ENCODE measurements at places on chromosomes 1 and 21. TPM values are rescaled to one million over a fixed set of nuclear protein-coding genes. Genes with fewer than 3 reads are reported as not detected.

Gene KCNN3
- total RNA-seq: 2.8 TPM

Gene TMOD4
- total RNA-seq: not detected

Gene GLRX2
- total RNA-seq: 24.4 TPM

Gene BARHL2
- total RNA-seq: not detected

Gene CYB5RL
- 6.9 TPM for total RNA-seq

Gene PDZK1IP1
- total RNA-seq: not detected

Gene PLA2G4A
- not detected for total RNA-seq

Gene EDARADD
- total RNA-seq: not detected

DNA sequence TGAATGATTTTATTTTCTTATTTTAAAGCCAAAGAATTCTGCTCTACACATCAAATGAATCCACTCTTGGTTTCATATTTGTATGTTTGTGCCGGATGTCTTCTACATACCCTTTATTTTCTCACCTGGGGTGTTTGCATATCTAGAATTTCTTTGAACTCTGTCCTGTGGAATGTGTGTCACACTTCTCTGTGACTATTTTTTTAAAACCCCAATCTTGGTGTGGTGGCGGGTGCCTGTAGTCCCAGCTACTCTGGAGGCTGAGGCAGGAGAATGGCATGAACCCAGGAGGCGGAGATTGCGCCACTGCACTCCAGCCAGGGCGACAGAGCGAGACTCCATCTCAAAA, 35.4 kb downstream of the CENPF start:
- no peak for DNase-seq

DNA sequence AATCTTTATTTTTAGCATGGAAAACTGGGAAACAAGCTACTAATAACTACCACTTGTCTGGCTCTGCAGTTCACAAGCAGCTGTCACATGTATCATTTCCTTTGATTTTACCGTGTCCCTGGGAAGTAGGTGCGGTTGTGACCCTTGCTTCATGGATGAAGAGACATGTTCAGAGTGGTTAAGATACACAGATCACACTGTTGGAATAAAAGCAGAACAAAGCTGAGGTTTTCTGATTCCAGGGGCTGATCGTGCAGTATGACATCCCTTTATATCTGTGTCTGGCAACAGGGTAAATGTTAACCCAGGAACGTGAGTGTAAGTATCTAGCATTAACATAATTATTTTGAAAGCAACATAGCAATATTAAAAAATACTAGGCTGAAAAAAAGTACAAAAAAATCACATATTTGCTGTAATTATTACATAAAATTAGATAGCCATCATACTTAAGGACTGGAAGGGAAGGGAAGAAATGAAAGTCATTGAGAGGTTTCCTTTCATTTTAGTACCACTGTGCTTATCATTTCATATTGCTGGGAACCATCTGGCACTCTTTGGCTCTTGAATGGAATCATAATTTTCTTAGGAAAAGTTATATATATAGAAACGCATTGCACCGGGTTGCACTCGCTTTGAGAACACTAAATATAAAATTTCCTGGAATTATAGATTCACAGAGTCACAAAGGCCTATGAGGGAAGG, 62.8 kb upstream of the PAXBP1 start:
- no peak for DNase-seq

DNA sequence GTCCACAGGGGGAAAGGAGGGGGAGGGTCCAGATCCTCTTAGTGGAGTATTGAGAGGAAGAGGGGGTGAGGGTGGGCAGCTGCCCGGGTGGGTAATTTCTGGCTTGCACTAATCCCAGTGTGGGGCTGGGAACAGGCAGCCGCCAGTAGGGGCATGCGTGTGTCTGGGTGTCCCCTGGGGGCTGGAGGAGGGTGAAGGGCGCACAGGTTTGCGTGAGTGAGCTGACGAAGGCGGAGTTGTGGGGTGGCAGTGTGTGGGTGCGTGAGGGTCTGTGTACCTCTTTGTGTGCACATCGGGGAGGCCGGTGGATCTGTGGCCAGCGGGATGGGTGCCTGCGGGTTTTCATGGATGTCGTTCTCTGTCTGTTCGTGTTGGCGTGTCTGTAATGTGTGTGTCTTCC, 97.3 kb downstream of the PAX7 start:
- no peak for DNase-seq

DNA sequence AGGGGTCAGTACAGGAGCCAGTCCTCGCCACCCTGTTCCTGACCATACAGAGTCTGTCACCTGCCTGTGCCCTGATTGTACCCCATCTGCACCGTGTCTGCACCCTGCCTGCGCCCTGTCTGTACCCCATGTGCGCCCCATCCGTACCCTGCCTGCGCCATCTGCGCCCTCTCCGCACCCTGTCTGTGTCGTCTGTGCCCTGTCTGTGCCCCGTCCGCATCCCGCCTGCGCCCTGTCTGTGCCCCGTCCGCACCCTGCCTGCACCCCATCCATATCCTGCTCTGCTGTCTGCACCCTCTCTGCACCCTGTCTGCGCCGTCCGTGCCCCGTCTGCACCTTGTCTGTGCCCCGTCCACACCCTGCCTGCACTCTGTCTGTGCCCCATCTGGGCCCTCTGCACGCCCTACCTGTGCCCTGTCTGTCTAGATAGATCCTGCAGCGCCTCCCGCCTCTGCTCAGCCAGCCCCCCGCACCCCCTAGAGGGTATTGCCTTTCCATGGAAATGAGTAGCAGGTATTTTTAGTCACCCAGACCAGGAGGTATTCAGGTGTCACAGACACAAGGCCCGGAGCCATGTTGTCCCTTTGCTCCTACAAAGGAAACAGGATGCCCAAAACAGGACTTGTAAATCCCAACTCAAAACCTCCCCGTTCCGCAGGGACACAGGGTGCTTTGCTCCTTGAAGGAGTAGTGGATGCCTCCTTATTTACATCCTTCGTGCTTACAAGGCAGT, 7.7 kb upstream of the NPHP4 start:
- DNase-seq: no peak

DNA sequence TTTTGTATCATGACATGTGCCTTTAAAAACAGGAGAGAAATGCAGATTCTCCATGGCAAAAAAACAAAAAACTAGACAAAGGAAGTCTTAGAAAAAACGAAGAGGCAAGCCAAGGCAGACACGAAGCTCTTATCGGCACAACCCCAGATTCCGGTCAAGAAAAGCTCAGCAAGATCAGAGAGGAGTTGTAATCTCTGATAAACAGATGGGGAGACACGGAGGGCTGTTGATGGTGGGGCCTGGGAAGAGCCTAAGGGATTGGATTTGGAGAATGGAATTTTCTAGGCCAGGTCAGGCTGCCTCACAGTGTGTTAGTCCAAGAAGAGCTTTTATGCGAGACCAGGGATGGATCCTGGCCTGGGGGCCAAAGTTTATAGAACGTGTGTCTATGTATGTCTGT, 96.2 kb upstream of the AKT3 start:
- no peak for DNase-seq

GRCh38 chr1:235557495-235557894, 53.2 kb upstream of the B3GALNT2 start:
- DNase-seq: no peak

DNA sequence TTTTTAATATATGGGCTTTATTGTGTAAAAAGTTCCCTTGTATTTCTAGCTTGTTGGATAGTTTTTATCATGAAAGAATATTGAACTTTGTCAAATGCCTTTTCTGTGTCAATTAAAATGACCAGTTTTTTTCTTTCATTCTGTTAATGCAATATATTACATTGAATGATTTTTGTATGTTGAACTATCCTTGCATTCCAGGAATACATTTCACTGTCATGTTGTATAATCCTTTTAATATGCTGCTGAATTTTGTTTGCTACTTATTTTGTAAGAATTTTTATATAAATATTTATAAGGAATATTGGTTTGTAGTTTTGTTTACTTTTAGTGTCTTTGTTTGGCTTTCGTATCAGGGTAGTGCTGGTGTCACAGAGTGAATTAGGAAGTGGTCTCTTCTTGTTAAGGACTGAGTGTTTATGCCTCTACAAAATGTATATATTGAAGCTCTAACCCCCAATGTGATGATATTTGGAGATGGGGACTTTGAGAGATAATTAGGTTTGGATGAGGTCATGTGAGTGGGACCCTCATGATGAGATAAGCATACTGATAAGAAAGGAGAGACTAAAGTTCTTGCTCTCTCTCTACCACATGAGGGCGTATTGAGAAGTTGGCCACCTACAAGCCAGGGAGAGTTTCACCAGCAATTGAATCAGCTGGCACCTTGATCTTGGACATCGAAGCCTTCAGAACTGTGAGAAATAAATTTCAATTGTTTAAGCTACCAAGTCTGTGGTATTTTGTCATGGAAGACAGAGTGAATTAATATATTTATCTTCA, 12.0 kb upstream of the SLAMF6 start:
- no peak for DNase-seq

DNA sequence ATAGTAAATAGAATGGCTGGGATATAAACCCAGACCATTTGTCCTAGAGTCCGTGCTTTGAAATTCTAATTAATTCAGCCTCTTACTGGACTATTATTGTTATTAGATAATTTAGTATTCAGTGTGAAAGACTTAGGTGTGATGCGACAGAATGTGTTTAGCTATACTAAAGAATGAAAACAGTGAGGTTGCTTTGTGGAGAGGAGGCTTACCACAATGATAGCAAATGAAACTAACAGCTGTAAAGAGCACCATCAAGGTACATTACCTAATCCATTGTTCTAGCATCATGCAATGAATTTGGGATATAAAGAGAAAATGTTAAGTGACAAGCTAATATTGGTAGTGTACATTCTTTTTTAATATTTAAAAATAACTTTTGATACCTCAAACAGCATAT, 911.1 kb downstream of the KCNT2 start:
- no peak for DNase-seq

DNA sequence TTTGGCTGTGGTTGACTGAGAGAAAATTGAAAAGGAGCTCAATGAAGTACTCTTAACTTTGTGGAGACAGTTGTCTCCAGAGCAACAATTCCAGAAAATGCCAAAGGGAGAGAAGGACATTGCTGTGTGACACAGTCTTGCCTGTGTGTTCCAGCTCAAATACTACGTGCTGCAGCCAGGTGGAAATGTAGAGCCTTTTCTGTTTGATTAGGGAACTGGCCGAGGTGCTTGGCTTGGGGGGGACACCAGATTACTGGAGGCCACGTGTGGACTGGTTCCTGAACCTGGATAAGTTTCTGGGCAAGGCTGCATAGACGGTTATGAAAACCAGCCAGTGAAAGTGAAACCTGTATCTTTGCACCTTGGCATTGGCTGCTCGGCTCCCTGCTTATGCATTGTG, 217.9 kb downstream of the CTH start:
- DNase-seq: no peak

Data from LHCN-M2 (cell line).